Ecto neural progenitor cell (in vitro differentiated cells): ENCODE measurements at places on chromosomes 2 and 18.

DNA sequence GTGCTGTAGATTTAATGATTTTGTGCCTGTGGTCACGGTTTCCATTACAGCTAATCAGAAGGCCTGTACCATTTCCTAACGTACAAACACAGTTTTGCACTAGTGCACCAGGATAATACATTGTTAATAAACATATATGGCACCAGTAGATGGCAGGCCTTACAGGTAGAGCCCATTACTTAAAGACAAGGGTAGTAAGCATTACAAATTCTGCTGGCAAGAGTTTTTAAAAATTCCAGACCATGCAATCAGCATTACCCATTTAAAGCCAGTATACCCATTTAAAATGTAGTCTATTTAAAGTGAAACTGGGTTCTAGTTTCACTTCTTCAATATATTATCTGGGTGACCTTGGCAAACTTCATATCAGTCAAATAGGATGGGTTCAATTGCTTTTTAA, 224.2 kb downstream of the NUP35 start:
- no peak for DNase-seq

GRCh38 chr2:217890445-217890844, 112.3 kb downstream of the TNS1 start:
- no peak for DNase-seq

GRCh38 chr18:58581265-58581664, 47.6 kb downstream of the ALPK2 start:
- DNase-seq: no peak

- no peak for DNase-seq
These were observed 535.6 kb upstream of the FSIP2 start for GRCh38 chr2:185202945-185203528.

GRCh38 chr18:59537579-59537978, 159.6 kb downstream of the CCBE1 start:
- DNase-seq: no peak

DNA sequence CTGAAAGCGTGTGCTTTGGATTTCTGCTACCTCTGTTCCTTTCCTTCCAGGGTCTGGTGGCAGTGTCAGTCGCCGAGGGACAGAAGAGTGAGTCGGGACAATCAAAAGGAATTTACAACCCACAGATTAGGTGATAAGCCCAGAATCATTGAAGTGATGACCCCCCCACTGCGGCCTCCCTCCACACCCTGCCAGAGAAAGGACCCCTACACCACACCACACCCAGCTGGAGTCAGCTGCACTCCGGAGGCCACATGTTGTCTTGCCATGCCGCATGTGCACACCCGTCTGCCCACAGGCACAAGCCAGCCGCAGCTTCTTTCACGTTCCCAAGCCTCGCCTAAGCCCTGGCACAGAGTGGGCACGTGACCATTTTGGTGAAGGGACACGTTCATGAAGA, 366.8 kb upstream of the SALL3 start:
- DNase-seq: no peak

DNA sequence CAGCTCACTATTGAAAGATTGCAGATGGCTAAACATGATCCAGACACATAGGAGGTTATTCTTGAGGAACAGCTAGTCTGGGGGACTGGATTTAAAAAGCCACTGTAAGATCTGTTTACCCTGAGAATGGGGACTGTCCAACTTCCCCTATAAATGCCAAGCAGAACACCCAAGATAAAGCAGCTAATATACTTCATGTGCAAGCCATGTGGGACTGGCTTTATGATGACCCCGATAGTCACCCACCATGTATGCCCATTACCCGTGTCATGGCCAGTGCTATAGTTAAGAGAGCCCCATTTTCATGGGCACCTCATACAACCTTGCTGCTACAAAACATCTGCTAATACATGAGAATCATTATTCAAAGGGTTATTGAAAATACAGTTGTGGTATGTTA, 16.0 kb downstream of the YPEL5 start:
- no peak for DNase-seq

DNA sequence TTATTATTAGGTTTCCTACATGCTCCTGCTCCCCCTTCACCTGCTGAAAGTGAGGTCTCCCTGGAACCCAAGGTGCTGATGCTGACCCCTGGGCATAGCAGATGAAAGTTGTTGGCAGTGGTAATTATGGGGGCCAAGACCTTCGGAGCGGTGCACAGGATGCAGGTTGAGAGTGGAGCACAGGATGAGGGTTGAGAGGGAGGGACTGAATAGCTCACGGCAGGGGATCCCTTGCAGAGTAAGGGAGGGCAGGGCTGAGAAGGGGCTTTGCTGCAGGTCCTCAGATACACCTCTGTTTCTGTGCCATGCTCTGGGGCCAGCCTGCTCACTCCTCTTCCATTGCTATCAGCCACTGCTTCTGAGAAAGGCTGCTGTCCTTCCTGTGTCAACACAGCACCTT, 163.3 kb downstream of the FHOD3 start:
- no peak for DNase-seq

DNA sequence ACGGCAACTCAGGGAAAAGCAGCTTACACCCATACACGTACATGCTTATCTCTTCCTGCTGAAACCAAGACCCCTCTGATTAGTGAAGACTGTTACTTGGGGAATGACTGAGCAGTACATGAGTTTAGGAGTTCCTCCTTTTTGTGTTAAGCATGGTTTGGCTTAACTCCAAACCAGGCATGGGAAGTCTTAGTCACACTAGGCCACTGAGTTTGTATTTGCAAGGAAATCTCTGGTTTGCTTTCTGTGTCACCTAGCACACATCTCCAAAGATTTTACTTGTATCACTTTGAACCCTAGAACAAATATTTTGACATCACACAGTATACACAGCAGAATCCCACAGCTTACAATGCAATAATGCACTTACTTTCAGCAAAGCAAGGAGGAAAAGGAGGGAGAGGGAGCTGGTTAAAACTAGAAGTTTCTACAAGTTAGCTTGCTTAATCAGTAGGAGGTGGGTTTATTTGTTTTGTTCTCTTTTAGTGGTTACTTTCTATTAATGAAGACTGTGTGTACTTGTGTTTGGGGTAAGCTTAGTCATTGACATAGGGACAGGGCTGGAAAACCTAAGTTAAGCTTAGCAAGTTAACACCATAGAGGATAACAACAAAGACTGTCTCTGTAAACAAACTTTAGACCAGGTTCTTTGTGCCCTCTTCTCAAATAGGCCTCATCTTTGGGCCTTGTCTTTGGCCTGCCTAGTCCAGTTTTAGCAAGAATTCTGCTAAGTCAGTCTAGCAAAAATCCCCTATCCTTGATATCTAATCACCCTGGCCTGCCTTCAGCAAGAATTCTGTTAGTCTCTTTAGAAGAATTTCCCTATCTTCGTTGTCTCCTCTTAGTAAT, 219.4 kb downstream of the MREG start:
- DNase-seq: no peak

DNA sequence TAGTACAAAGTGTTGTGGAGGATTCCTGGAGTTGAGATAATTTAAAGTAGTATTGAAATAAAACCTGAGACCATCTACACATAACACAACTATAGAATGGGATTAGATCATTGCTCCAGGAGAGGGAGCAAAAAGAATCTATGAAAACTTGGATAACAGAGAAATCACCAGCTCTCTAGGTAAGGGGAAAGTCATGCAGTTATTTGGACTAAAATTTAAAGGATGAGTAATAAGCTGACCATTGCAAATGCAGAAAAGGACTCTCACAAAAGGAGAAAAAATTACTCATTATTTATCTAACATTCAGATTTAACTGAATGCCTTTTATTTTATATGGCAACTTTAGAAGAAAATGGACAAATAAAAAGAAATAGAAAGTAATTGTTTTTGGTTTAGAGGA, 1399.8 kb upstream of the ACVR2A start:
- DNase-seq: no peak

- no peak for DNase-seq
These were observed 38.5 kb downstream of the RPRD1A start for GRCh38 chr18:36028859-36029258.

- DNase-seq: no peak
These were observed 105.4 kb downstream of the QPCT start for GRCh38 chr2:37449761-37450296.

- no peak for DNase-seq
These were observed 144.9 kb upstream of the ID2 start for GRCh38 chr2:8536686-8537561.

DNA sequence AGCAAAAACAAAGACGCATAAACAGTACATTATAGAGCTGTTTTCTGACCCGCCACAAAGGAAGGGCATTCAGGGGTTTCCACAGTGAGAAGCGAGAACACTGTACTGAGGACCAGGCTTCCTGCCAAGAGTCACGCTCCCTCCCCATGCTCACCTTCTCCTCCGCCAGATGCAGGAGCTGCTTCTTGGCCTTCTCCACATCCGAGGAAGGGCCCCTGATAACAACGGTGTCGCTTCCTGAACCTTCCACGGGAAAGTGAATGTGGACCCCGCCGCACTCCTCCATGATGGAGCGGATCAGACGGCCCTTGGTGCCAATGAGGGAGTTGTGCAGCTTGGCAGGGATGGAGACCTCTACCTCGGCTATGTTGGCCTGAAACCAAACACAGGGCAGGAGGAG, 53.8 kb downstream of the ANO7 start:
- DNase-seq: no peak

- DNase-seq: no peak
These were observed 319.0 kb upstream of the CHAC2 start for GRCh38 chr2:53448591-53448990.

- peak; percentile 58 for DNase-seq
These were observed 2.2 kb downstream of the EPHA4 start for GRCh38 chr2:221569871-221570270.

DNA sequence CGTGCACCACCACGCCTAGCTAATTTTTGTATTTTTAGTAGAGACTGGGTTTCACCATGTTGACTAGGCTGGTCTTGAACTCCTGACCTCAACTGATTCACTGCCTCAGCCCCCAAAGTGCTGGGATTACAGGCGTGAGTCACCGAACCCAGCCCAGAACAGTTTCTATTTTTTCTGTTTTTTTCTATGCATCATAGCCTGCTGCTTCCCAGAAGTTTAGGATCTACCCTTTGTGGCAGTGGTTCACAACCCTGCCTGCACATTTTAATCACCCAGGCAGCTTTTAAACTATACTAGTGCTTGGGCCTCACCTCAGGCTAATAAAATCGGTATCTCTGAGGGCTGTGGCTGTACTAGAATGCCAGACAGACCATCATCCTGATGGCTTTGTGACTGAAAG, 39.7 kb upstream of the SOCS6 start:
- no peak for DNase-seq

DNA sequence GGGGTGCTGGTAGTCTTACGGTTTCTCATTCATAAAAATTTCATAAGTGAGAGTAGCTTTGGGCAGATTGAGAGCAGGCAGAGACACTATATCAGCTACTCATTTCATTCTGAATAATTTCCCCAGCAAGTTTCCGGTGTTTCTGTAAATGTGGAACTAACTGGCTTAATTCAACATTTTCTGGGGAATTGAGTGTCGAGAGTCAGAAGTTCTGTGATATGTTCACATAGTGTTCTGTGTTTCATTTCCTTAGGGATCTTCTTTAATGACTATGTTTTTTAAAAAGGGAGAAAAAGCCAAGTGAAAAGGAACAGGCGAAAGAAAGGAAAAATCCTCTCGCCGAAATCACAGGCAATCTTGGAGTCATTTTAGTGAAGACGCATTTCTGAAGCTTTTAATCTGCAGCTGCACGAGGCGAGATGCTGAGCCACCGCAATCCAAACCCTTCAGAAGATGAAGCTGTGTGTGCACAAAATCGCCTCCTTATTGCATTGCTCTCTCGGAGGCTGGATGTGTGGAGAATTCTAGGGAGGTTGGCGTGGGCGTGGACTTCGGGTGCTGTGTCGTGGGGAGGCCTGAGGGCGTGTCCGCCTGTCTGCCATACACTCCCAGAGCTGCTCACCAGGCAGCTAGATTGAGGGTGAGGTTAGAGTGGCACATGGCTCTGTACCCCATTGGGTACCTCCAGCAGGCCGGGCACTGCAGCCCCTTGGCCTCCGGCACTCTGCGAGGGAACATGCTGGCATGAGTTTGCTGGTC, 38.4 kb upstream of the HDAC4 start:
- no peak for DNase-seq

DNA sequence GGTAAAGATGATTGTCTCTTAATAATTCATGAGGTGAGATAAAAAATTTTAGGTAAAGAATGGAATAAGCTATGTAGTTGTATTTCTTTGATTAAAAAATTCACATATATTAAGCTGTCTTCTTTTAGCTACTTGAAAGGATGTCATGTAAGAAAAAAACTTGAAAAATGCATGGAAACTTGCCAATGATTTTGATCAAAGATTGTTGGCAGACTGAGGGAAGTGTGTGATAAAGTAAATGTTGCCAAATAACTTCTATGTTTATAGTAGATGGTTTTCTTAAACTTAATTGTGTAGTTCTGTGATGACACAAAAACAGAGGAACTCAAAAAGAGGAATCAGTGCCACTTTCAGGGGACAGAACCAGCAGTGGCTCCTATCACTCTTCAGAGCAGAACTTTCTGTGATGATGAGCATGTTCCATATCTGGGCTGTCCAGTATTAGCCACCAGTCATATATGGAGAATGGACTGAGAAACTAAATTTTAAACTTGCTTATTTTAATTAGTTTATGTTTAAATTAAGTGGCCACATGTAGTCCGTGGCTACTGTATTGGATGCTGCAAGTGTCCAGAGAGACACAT, 51.9 kb upstream of the SLC38A11 start:
- DNase-seq: no peak

DNA sequence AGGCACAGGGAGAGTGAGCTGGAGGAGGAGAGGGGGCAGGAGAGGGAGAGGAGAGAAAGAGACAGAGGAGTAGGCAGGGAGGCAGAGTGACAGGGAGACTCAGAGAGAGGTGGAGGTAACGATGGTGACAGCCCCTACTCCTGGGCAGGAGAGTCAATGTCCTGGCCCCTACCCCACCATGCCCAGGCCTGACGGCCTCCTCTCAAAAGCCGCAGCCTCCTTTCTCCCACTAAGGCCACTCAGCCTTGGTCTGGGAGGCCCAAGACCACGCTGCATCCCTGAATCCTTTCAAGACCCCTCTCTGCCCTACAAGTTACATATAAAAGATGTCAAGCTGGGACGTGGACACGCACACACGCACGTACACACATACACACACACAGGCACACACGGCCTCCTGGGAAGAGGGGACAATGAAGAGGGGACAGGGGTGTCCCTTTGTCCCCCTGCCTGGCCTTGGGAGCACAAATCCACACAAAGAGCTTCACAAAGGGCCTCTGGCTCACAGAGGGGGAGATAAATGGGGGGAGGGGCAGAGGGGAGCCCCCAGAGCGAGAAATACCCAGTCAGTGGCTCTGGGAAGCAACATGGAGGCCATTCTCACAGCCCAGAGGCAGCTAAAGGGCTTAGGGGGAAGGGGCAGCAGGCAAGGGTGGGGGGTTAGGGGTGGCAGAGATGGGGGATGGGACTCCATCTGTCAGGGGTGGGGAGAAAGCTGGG, 19.5 kb upstream of the TNS1 start:
- no peak for DNase-seq

- no peak for DNase-seq
These were observed 7.5 kb upstream of the MCFD2 start for GRCh38 chr2:46923041-46923528.

DNA sequence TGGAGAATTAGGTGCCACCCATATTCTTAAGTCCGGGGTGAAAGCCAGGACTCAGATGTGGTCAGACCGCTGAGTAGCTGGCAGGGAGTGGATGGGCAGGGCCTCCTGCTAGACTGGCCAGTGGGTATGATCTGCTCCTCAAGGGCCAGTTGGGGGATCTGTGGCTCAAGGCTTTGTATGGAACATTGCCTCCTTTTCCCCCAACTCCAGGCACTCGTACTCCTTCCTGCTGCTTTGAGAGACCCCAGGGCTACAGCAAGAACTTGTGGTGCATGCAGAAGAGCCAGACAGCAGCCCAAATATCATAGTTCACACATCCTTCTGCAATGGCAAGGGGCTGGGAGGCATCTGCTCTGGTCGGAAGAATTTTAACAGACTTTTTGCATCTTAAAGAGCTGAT, 61.7 kb downstream of the PDCL3 start:
- DNase-seq: peak; percentile 16

GRCh38 chr2:13751955-13752354, 880.6 kb upstream of the LRATD1 start:
- no peak for DNase-seq
